ENCODE measurements at places on chromosomes 13 and 19. TPM values are rescaled to one million over a fixed set of nuclear protein-coding genes. Genes with fewer than 3 reads are reported as not detected.
A peak's percentile ranks its signal among the peaks of the same experiment; 100 is the strongest.

KIR2DL4 gene
- total RNA-seq, result not detected

GRCh38 chr13:26698392-26699196 is 62.0 kb downstream of the GPR12 start:
- no peaks in the 10 kb centered on the region for H3K4me1 ChIP-seq
- H3K36me3 ChIP-seq, result no peaks in the 10 kb centered on the region
- H3K4me3 ChIP-seq, result no peak overlapping the region
- peaks cover 2% of the 10 kb centered on the region for H3K27me3 ChIP-seq
- no peak overlapping the region for H3K27ac ChIP-seq

DNA sequence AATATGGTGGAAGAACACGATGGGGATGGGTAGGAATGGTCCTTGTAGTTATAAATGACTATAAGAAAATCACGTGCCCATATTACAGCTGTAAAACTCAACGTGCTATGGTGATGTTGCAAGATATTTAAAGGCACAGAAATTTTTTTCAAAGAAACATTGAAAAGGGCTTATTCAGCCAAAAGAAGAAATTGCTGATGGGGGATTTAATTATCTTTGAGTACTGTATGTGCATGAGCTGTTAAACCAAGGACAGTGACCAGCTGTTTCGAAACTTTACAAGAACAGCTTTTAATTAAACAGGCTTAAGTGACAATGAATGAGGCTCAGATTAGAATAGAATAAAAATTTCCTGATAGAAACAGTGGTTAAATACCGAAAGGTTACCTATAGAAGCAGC is 339.0 kb downstream of the HS6ST3 start:
- no peak overlapping the region for H3K27ac ChIP-seq
- no peaks in the 10 kb centered on the region for H3K36me3 ChIP-seq
- no peak for DNase-seq
- no peak overlapping the region for H3K4me3 ChIP-seq
- no peaks in the 10 kb centered on the region for H3K27me3 ChIP-seq

DNA sequence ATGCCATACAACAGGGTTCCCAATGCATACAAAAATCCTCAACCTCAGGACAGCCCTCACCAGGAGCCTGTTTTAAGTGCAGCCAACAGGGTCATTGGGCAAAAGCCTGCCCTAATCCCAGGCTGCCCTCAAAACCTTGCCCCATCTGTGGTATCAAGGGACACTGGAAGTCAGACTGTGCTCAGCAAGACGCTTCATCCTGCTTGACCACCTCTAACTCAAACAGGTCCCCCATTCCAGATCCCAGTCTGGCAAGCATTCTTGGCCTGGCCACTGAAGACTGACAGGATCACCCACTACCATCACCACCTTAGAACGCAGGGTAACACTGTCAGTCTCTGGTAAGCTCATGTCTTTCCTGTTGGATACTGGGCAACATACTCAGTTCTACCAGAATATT is 15.0 kb upstream of the ZSCAN4 start:
- no peaks in the 10 kb centered on the region for H3K27me3 ChIP-seq
- DNase-seq, result no peak
- H3K4me3 ChIP-seq, result no peak overlapping the region
- peaks cover 4% of the 10 kb centered on the region for H3K4me1 ChIP-seq

GRCh38 chr13:59603646-59604045 is 560.1 kb downstream of the DIAPH3 start:
- no peaks in the 10 kb centered on the region for H3K36me3 ChIP-seq
- H3K4me1 ChIP-seq, result no peaks in the 10 kb centered on the region
- no peak overlapping the region for H3K4me3 ChIP-seq
- DNase-seq, result no peak
- no peaks in the 10 kb centered on the region for H3K27me3 ChIP-seq
- H3K27ac ChIP-seq, result no peak overlapping the region

GRCh38 chr19:32138416-32138815 is 207.0 kb upstream of the ZNF507 start:
- H3K4me1 ChIP-seq, result no peaks in the 10 kb centered on the region
- H3K4me3 ChIP-seq, result no peak overlapping the region
- no peaks in the 10 kb centered on the region for H3K27me3 ChIP-seq
- DNase-seq, result no peak

DNA sequence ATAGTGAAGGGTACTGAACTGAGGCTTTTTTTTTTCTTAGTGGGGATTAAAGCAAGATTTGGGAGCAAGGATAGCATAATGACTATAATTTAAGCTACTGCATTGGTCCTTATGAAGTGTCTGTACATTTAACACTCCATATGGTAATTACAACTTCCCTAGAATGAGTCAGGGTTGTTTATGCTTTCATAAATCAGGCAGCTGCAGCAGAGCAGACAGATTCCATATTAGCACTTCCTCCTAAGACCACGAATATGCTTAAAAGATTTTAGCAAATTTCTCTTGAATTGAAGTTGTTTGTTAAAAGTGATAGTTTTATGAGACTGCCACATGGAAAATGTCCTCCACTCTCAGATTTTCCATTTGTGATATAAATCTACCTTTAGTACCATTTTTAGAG is 401.1 kb upstream of the SPRY2 start:
- H3K4me3 ChIP-seq, result no peak overlapping the region
- no peaks in the 10 kb centered on the region for H3K36me3 ChIP-seq
- no peak overlapping the region for H3K27ac ChIP-seq
- H3K4me1 ChIP-seq, result no peaks in the 10 kb centered on the region
- no peaks in the 10 kb centered on the region for H3K27me3 ChIP-seq

GRCh38 chr19:53892981-53893325 is 11.0 kb downstream of the PRKCG start:
- H3K4me3 ChIP-seq, result no peak overlapping the region
- no peaks in the 10 kb centered on the region for H3K36me3 ChIP-seq
- no peak for DNase-seq

GRCh38 chr19:7788933-7789323 is 25.9 kb downstream of the CLEC4M start:
- no peaks in the 10 kb centered on the region for H3K36me3 ChIP-seq
- H3K27me3 ChIP-seq, result peaks cover 29% of the 10 kb centered on the region
- peaks cover 2% of the 10 kb centered on the region for H3K4me1 ChIP-seq
- no peak overlapping the region for H3K4me3 ChIP-seq
- H3K27ac ChIP-seq, result no peak overlapping the region

GRCh38 chr19:16382775-16383543 is 58.3 kb downstream of the KLF2 start:
- peak; percentile 92 for DNase-seq
- peak overlapping the region; percentile 53 for H3K4me3 ChIP-seq
- peaks cover 37% of the 10 kb centered on the region for H3K36me3 ChIP-seq
- H3K27me3 ChIP-seq, result no peaks in the 10 kb centered on the region
- peaks cover 38% of the 10 kb centered on the region for H3K4me1 ChIP-seq

DNA sequence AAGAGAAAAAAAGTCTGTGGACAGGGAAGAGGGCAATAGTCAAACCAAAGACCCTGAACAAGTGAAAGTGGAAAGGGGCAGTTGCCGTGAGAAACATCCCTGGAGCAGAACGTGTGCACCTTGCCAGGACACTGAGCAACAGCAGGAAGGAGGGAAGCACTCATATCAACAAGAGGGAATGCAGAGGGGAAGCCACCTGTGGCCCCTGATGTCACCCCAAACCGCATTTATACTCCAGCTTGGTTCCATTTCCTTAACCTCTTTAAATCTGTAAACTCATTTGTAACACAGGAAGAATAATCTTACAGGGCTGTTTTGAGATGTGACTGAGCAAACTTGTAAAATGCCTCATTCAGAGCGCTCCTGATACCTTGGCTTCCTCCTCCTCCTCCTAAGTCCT is 698.8 kb downstream of the DIAPH3 start:
- H3K36me3 ChIP-seq, result no peaks in the 10 kb centered on the region
- peaks cover 2% of the 10 kb centered on the region for H3K27me3 ChIP-seq
- H3K4me1 ChIP-seq, result no peaks in the 10 kb centered on the region
- no peak for DNase-seq

DNA sequence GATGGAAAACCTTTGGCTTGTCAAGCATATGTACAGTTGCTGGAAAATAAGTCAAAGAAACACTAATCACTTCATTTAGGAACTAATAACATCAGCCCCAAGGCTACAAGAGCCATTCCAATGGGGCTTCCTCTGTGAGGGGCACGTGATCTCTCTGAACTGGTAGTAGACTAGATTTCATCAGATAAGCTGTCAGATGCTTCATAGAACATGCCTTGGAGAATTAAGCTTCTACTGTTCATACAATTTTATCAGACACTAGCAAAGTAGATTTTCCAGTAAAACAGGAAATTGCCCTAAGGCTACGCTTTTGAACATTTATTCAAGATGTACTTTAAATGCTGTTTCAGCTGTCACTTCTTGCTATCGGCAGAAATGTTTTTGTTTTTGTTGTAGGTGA is 107.8 kb downstream of the EDNRB start:
- peaks cover 15% of the 10 kb centered on the region for H3K27me3 ChIP-seq
- no peak overlapping the region for H3K4me3 ChIP-seq
- DNase-seq, result no peak

DNA sequence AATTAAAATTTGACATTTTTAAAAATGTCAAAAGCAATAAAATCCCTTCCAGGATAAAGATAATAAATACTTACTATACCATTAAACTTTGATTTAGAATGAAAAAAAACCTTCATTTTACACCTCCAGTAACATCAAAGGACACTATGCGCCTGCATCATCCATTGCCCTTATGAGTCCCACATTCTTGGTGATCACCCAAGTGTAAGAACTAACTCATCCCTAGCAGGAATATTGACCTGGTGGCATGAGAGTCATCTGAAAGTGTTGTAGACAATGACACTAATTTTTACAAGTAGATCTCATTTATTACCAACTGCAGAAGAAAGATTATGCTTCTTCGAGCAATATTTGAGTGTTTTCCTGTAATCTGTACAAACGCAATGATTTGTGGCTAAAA is 1128.9 kb downstream of the EFNB2 start:
- H3K4me3 ChIP-seq, result no peak overlapping the region
- H3K4me1 ChIP-seq, result no peaks in the 10 kb centered on the region
- no peaks in the 10 kb centered on the region for H3K27me3 ChIP-seq
- no peak for DNase-seq

DNA sequence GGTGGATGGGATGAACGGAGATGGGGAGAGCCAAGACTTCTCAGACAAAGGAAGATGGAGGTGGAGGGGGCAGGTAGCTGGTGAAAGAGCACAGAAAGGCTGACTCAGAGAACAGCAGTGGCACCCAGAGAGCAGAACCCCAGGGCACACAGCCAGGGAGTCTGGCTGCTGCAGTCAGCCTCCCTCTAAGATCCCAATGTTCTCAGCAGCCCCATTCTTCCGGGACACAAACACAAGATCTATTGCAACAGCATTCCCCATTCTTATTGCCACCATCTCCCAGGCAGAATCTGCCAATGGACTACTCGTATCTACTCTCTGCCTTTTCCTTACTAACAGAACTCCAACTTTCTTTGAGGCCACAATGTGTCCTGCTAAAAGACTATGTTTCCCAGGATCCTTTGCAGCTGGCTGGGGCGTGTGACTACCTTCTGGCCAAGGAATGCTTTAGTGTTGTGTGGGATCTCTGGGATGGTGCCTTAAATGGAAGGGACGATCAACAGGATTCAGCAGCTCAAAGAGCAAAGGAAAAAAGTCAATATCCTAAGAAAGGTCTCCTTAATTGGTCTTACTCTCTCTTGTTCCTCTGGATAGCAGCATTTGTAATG is 7.5 kb downstream of the THAP8 start:
- H3K4me3 ChIP-seq, result no peak overlapping the region
- H3K27me3 ChIP-seq, result no peaks in the 10 kb centered on the region
- H3K27ac ChIP-seq, result no peak overlapping the region
- H3K4me1 ChIP-seq, result peaks cover 6% of the 10 kb centered on the region
- peaks cover 17% of the 10 kb centered on the region for H3K36me3 ChIP-seq
- no peak for DNase-seq

GRCh38 chr13:79775830-79776229 is 294.9 kb downstream of the NDFIP2 start:
- no peaks in the 10 kb centered on the region for H3K36me3 ChIP-seq
- H3K4me1 ChIP-seq, result peaks cover 4% of the 10 kb centered on the region
- H3K4me3 ChIP-seq, result no peak overlapping the region
- no peak overlapping the region for H3K27ac ChIP-seq
- DNase-seq, result no peak
- H3K27me3 ChIP-seq, result no peaks in the 10 kb centered on the region

- H3K27me3 ChIP-seq, result peaks cover 2% of the 10 kb centered on the region
- no peak overlapping the region for H3K27ac ChIP-seq
- H3K4me3 ChIP-seq, result no peak overlapping the region
- no peaks in the 10 kb centered on the region for H3K4me1 ChIP-seq
Measured at GRCh38 chr13:73394066-73394465, 335.3 kb downstream of the KLF5 start.

GRCh38 chr13:19604306-19604705 is 29.2 kb upstream of the MPHOSPH8 start:
- H3K36me3 ChIP-seq, result peaks cover 2% of the 10 kb centered on the region
- H3K4me1 ChIP-seq, result no peaks in the 10 kb centered on the region
- no peak for DNase-seq
- no peak overlapping the region for H3K27ac ChIP-seq
- H3K27me3 ChIP-seq, result peaks cover 31% of the 10 kb centered on the region
- no peak overlapping the region for H3K4me3 ChIP-seq
